ENCODE measurements at places on chromosomes 6 and 20.

DNA sequence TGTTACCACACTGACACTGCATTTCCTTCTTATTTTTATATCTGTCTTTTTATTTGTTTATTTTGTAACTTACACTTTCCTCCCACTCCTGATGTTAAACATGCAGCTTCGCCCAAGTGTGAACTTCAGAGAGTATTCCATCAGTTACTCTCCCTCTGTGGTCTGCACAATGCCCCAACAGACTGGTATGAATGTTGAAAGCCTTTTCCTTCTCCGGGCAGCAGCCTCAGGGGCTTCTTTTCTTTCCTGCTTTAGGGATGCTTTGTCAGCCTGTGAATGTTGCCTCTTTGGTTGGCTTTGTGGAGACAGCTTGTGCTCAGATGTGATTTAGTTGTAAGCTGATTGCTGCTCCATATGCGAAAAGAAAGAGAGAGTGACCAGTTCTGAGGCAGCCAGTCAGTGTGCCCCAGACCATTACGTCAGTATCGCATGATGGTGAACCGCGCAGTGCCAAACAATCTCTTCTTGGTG is 44.0 kb downstream of the SMPDL3A start:
- no peak for DNase-seq

- no peak for DNase-seq
Observed at GRCh38 chr20:33688938-33689424, 2.8 kb upstream of the E2F1 start.

DNA sequence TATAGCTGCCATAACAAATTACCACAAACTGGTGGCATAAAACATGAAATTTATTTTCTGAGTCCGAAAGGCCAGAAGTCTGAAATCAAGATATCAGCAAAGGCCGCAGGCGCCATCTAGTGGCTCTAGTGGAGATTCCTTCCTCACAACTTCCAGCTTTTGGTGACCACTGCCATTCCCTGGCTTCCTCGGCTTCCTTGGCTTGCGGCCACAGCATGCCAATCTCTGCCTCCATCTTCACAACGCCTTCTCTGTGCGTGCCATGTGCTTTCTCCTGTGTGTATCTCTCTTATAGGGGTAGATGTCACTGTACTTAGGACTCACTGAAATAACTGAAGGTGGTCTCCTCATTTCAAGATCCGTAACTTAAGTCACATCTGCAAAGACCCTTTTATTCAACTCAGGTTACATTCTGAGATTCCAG is 5.4 kb upstream of the PLAGL1 start:
- peak; percentile 40 for DNase-seq

DNA sequence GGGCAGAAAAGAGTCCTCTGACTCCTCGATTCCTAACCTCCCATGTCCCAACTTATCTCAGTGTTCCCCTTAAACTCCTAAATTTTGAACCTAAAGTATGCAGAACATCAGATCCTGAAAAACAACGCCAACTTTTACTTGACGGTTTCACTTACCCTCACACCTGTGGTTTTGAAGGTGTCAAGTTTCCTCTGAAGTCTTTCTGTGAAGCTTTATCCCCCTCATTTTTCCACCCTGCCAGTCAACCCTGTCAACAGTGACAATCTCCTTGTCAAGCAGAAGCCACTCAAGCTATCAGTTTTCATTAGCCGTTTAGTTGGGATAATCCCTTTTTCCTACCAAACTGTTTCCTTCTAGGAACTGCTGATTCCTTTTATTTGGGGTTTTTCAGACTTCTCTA is 245.4 kb upstream of the PREP start:
- DNase-seq = no peak

GRCh38 chr20:9647741-9648140 is 133.4 kb downstream of the LAMP5 start:
- DNase-seq = no peak

DNA sequence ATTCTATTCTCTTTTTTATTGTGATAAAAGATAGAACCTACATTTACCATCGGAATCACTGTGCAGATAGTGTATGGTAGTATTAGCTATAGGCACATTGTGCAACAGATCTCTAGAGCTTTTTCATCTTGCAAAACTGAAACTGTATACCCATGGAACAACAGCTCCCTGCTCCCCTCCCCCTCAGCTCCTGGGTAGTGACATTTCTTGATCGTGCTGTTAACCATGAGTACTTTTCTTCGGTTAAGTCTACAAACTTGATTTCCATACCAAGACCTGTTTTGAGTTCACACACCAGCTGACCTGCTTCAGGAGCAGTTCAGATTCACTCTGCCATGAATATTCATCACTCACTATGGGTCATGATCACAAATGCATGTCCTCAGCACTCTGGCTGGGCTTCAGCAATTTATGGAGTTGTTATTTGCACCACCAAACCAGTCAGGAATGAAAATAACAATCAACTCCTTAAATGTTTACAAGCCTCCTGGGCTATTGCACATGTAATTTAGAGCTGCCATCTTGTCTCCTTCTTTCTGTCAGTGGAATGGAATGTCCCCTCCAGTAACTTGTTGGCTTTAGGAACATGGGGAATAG is 32.8 kb downstream of the PRDM1 start:
- no peak for DNase-seq

DNA sequence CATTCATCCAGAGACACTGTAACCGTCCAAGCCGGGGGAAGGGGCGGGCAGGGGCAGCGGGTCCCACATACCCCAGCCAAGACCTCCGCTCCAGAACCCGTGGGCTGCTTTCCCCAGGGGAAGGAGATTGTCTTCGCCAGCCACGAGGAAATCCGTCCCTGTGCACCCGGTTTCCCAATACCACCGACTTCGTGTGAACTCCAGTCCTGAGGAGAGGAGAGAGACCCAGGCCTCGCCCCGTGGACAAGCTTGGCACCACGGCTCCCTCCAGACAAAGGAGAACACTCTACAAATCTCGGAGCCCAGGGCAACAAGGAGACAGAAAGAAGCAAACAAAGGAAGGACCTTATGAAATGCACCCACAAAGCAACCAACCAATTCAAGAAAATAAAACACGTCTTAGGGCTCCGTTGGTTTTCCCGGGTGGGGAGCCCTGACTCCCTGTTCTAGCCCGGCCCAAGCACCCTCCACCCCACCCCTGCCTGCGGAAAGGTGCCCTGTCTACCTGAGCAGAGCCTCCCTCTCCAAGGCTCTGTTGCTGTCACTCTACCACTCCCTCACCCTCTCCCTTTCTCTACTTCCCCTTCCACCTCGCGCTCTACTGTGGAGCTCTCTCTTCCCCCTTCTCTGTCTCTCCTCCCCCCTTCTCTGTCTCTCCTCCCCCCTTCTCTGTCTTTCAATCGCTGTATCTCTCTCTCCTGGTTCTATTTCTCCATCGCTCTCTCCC is 1382.8 kb upstream of the DEFB115 start:
- DNase-seq = no peak

DNA sequence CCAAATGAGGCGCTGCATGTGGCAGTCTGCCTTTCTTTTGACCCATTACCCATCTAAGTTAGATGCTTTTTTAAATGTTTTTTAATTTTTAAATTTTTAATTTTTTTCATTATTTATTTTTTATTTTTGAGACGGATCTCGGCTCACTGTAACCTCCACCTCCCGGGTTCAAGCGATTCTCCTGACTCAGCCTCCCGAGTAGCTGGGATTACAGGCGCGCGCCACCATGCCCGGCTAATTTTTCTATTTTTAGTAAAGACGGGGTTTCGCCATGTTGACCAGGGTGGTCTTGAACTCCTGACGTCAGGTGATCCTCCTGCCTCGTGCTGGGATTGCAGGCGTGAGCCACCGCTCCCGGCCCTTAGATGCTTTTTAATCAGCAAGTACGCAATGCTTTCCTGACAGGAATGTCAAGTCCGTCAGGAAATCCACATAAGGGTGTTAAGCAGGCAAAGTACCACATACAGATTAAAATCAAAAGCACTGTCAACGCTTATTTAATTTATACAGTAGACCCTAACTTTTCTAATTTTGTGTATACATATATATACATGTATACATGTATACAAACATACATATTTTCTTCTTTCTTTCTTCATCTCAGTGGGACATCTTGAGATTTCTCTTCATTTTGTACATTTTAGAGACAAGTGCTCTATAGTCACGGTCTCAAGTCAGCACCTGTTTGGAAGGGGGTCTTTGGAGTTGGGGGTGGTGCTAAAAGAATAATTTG is 995 bp upstream of the GSTA4 start:
- DNase-seq = no peak

Measured in 8988T (cell line).